ENCODE measurements at places on chromosomes 3 and 15.

GRCh38 chr15:62997441-62997840, 45.1 kb upstream of the TPM1 start:
- DNase-seq: no peak

DNA sequence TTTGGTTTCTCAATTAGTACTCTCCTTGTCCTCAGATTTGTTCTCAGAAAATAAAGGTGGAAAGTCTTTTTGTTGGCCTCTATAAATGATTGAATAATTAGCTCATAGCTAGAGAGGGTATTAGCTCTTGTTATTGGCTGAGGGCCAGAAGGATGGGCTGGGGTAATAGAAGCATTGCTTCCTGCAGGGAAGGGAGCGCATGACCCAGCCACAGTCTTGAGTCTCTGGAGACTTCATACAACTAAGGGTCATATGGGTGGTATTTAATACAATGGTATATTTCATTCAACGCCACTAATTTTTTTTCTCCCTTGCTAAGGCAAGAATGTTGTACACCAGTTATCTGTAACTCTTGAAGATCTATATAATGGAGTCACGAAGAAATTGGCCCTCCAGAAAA, 8.4 kb downstream of the DNAJA4 start:
- no peak for DNase-seq

DNA sequence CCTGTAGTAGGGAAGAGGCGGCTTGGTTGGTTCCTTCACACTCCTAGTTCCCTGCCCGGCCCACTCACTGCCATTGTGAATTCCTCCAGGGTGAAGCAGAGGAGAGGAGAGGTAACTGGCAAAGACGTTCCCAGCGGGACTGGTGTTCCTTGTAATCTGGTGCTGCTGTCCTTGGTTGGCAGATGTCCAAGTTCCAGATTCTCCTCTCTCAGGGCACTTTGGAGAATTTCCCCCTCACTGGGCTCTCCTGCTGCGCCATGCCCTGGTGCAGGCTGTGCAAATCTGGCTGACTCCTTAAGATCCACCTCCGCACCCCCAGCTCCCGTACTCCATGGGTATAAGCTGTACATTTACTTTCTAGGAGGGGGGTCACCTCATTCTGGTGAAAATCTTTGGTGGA, 37.3 kb downstream of the THSD4 start:
- no peak for DNase-seq

DNA sequence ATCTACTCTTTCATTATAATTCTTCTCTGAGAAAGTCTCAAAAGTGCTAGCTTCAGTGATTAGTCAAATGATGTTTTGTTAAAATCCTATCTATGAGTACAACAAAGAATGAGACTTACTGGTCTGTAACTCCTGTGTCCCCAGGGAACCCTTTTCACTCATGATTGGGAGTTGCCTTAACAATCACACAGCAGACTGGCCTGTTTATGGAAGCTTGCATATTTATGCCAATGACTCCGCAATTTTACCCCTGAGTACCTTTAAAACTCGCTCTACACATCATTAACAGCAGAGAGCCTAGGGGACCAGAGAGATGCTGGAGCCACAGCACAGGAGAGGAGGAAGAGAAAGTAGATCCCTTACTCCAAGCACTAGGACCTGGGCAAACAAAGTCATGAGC, 628.1 kb downstream of the IGSF11 start:
- no peak for DNase-seq

- no peak for DNase-seq
Observed at GRCh38 chr3:137764001-137764433, at the start of gene SOX14. Gene SOX14, plus strand, starts transcription at chr3:137764315. Its CDS starts 470 bp downstream, at chr3:137764785.

- no peak for DNase-seq
Observed at GRCh38 chr3:194161131-194162045, 25.4 kb downstream of the HES1 start.

GRCh38 chr3:10810376-10810775, 5.7 kb upstream of the SLC6A11 start:
- DNase-seq: no peak

GRCh38 chr15:77831986-77832385, 199.3 kb upstream of the LINGO1 start:
- no peak for DNase-seq

GRCh38 chr3:58386626-58387365, 46.8 kb downstream of the PDHB start:
- DNase-seq: peak; percentile 76

GRCh38 chr3:66083784-66084213, 45.1 kb upstream of the MAGI1 start:
- DNase-seq: no peak

DNA sequence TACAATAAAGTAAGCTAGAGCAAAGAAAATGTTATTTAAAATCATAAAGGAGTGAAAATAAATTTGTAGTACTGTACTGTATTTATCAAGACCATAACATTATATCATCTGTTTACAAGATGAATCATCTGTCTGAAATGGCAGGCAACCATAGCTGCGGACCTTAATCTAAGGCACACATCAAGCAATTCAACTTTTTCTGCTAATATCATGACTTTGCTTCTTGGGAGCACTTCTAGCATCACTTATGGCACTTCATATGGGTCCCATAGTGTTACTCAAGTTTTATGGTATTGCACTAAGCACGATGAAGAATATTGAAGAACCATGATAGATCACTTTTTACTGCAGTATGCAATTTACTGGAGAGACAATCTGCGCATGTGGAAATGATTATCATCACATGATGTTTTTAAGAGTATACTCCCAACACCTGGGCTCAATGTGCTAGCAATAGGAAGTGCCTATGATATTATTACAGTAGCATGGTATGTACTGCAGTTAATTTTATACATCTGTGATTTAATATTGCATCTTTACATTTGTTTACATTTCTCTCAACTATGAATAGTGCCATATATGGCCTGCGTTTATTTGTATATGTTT, 137.7 kb upstream of the NECTIN3 start:
- DNase-seq: no peak

DNA sequence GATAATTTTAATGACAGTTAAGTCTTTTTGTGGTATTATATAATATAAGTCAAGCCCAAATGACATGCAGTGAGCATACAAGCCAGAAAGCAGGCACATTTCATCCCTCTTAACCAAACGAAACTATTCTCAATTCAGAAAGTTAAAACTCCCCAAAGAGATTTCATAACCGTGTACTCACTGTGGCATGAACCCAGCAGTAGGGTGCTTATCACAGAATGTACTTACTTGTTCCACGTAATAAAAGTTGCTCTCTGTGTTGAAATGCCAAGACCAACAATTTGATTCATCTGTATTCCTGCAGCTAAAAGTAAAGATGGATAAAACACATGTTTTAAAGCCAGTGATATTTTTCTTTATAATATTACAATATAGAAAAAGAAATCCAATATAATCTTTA, 12.1 kb downstream of the GK5 start:
- DNase-seq: no peak

DNA sequence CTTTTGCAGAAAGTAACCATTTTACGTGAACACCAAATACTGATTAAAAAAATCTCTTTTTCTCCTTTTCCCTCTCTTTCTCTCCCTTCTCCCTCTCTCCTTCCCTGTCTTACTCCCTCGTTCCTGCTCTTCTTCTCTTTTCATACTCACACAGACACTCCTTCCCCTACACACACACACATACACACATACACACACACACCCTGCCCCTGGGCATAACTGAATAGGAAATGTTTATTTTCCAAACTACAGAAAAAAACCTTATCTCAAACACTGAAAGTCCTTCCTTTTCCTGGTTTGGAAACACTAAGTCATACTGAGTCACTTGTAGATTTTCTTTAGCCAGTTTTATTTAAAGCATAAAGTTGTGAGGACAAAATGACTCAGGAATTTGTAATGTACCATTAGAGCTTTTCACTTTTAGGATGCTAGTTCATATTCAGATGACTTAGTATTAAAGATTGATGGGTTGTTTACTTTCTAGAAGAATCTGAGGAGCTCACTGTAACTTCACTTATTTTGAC, 62.4 kb downstream of the MBNL1 start:
- peak; percentile 94 for DNase-seq

DNA sequence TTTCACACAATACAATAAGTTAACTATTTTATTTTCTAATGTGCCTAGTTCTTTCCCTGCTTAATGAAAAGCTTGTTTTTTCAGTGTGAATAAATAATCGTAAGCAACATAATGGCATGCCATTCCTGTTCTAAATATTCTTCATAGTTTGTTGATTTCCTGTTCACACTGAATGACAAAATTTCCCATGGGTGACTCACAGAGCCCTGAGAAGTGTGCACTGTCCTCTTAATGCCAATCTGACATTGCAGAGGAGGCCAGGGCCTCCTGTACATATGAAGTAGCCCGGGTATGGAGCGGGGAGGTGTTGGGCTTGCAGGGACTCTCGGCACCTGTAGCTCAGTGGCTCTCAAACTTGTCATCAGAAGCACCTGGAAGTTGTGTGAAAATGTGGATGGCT, 24.3 kb downstream of the CCR3 start:
- no peak for DNase-seq

- no peak for DNase-seq
Observed at GRCh38 chr3:73469331-73469730, 155.4 kb downstream of the PDZRN3 start.

- DNase-seq: no peak
Observed at GRCh38 chr3:195007151-195007550, 263.8 kb downstream of the XXYLT1 start.

- no peak for DNase-seq
Observed at GRCh38 chr3:193824365-193824764, 231.4 kb downstream of the OPA1 start.

DNA sequence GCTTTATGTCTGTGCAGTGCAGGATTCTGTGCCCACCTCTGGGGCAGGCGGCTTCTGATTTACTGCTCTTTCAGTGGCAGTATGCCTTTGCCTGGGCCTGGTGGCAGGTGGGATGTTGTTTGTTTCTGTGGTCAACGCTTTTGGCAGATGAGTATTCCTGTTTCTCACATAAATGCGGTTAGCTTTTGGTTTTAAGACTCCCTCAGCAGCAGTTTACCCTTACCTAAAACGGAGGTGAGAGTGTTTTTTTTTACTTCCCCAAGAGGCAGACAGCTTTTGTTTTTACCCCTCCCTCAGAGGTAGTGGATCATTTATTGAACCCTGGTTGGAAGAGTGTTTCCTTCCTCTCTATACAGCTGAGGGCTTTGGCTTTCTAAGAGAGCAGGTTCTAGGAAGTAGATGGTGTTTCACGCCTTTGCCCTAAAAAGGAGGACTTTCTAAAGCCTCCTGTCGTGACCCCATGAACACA, 134.1 kb upstream of the PLSCR5 start:
- DNase-seq: no peak

GRCh38 chr15:29890336-29891095, 68.2 kb upstream of the TJP1 start:
- no peak for DNase-seq

- DNase-seq: no peak
Observed at GRCh38 chr3:170046269-170047132, 8.7 kb downstream of the GPR160 start.
